ENCODE measurements at places on chromosomes 13 and 19.

- no peak for DNase-seq
These were observed 182.4 kb downstream of the GPC6 start for GRCh38 chr13:93409001-93409400.

DNA sequence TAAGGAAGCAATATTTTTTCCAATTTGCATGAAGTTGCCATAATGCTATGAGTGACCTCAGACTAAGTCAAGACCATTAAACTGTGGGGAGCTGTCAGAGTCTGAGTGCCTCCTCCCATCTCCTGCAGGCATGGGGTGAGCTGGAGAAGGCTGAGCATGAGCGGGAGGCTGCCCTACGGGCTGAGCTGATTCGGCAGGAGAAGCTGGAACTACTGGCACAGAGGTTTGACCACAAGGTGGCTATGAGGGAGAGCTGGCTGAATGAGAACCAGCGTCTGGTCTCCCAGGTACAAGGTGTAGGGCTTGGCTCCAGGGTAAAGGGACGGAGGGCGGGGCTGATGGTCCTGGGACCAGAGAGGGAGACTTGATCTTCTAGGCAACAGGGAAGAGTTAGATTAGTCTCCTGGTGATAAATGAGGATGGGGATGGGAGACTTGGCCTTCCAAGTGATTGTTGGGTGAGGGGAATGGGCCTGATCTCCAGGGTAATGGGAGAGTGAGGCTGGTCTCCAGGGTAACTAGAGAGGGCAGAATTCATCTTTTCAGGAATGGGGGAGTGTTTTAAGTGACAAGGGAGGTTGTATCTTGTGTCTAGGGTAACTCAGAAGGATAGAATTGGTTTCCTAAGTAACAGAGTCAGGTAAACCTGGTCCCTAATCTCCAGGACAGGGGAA is 36.0 kb downstream of the SPTBN4 start:
- DNase-seq: no peak

DNA sequence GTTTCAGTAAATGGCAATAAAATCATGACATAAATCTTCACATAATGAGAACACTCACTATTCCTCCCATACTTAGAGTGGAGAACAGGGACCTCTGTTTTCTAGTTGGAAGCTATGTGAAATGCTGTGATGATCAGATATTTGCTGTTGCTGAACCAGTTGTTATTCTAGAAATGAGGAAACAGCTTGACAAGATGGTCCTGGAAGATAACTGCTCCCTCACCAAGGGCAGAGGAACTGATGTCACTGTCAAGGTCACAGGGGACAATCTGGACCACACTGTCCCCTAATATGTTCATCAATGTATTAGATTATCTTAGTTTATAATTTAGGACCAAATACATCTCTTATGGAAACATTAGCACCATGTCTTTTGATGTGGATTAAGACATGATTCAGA is 1173.3 kb downstream of the PCDH17 start:
- DNase-seq: no peak

GRCh38 chr13:32616883-32617511 is 30.7 kb downstream of the PDS5B start:
- DNase-seq: no peak

- no peak for DNase-seq
These were observed 1.2 kb upstream of the CCDC124 start for GRCh38 chr19:17931532-17932191.

- no peak for DNase-seq
These were observed 141.0 kb downstream of the UFM1 start for GRCh38 chr13:38490657-38491056.

- no peak for DNase-seq
These were observed 29.3 kb upstream of the PLEKHF1 start for GRCh38 chr19:29635963-29636362.

GRCh38 chr13:79812070-79812850 is 331.3 kb downstream of the NDFIP2 start:
- DNase-seq: no peak

DNA sequence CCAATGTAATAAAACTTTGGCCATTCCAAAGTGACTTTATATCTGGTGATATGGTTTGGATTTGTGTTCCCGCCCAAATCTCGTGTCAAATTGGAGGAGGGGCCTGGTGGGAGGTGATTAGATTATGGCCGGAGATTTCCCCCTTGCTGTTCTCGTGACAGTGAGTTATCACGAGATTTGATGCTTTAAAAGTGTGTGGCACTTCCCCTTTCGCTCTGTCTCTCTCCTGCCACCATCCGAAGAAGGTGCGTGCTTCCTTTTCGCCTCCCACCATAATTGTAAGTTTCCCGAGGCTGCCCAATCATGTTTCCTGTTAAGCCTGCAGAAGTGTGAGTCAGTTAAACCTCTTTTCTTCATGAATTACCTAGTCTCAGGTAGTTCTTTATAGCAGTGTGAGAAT is 9.3 kb upstream of the NALCN start:
- no peak for DNase-seq

- DNase-seq: no peak
These were observed 61.0 kb upstream of the F7 start for GRCh38 chr13:113044391-113045114.

DNA sequence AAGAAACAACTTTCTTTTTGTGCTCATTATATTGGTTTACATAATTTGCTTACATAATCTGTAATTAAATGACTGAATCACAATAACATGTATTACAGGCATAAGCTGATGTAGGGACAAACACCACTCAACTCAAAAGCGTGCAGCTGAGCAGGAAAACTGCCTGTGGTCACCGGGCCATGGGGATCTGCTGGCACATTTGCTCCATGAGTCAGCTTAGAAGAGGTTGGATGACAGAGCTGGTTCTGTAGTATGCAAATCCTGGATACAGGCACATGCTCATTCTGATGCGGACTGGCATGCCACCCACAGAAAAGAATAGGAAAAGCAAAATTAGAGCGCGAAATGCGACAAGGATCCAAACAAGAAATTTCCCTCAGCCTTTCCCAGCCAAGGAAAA is 128.6 kb downstream of the USP12 start:
- DNase-seq: no peak

DNA sequence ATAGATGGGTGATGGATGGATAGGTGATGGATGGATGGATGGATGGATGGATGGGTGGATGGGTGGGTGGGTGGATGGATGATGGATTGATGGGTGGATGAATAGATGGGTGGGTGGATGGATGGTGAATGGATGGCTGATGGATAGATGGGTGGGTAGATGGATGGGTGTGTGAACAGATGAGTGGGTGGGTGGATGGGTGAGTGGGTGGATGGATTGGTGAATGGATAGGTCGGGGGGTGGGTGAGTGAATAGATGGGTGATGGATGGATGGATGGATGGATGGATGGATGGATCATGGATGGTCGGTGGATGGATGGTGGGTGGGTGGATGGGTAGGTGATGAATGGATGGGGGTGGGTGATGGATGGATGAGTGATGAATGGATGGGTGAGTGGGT is 3.5 kb downstream of the SMIM24 start:
- no peak for DNase-seq

DNA sequence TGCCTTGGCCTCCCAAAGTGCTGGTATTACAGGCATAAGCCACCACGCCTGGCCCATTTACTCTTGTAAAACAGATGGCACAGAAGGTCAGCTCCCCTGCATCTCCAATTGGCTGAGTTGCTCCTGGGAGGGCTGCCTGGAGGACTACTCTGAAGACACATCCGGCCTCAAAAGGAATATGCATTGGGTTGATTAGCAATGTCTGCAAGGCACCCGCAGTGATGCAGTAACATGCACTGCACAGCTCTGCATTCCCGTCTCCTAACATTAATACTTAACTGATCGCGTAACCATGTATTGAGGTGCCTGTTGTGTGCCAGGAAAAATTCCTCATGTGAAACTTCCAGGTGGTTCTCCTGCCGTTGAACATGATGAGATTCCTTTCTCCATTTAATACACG is 5.0 kb downstream of the ELAVL3 start:
- DNase-seq: no peak

GRCh38 chr13:25868490-25868889 is 183.3 kb downstream of the SHISA2 start:
- DNase-seq: no peak

DNA sequence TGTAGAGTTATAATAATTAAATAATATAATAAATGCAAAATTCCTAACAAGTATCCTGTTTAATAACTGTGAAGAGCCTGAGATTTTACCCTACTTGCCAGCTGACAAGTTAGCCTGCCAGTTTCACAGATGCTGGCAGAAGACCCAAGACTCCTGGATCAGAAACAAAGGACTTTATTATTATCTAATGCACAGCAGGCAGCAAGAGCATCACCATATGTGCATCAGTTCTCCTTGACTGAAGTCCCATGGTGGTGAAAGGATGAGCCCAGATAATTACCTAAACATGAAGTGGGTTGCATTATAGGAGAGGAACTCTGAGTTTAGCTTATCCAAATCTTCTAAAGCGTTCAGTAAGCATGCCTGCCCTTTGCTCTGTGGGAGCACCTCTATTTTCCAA is 39.1 kb upstream of the MTIF3 start:
- DNase-seq: no peak

GRCh38 chr13:100211016-100211710 is 122.3 kb downstream of the PCCA start:
- DNase-seq: no peak

DNA sequence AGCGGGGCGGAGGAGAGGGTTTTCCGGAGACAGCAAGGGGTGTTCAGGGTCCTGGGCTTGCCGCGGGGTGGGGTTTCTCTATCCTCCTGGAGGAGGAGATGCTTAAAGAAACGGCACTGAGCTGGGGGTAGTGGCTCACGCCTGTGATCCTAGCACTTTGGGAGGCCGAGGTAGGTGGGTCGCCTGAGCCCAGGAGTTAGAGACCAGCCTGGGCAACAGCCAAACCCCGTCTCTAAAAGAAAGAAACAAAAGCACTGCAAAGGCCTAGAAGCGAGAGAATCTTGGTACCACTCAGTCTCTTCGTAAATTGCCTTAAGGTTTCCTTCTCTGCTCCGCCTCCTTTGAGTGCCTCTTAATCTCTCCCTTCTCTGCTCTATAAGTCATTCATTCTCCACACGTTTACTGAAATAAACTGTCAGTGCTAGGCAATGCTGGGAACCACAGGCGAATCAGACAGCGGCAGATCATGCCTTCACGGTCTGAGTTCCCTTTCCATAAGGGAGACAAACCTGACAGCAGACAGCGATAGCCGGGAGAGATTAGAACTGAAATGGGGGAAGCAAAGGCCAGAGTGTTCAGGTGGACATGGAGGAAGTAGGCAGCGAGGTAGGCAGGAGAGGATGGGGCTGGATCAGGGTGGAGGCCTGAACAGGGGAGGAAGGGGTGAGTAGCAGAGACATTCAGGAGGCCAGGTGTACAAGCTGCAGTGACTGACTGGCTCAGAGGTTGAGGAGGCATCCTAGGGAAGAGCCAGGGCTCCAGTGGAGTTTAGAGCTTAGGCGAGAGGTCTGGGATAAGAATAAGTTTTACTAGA is 580 bp downstream of the EIF3K start:
- DNase-seq: no peak

DNA sequence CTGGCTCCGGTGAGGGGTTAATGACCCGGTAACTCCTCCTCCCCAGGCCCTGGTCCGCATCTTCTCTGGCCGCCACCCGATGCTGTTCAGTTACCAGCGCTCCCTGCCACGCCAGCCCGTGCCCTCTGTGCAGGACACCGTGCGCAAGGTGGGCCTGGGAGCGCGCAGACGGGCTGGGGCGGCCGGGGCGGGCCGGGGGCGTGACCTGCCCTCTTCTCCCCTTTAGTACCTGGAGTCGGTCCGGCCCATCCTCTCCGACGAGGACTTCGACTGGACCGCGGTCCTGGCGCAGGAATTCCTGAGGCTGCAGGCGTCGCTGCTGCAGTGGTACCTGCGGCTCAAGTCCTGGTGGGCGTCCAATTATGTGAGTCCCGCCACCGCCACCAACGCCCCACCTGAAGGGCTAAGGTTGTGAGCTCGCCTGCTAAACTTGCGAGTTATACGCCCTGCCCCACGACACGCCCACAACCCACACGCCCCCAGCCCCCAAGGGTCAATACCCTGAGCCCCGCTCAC is 10.4 kb downstream of the CPT1C start:
- DNase-seq: no peak

- no peak for DNase-seq
These were observed 76.7 kb downstream of the CACNA1A start for GRCh38 chr19:13429563-13429962.

DNA sequence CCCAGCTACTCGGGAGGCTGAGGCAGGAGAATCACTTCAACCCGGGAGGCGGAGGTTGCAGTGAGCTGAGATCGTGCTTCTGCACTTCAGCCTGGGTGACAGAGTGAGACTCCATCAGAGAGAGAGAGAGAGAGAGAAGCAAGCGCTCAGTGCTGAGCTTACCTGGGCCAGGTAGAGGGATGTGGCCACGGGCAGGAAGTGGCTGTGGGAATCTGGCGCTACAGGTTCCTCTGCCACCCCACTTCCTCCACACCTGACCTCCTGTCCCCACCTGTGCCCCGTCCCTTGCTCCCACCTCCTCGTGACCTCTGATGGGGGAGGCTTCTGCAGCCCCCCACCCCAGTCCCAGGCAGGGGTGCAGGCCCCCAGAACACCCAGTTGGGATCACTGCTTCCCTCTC is 1.0 kb upstream of the NCCRP1 start:
- DNase-seq: no peak

DNA sequence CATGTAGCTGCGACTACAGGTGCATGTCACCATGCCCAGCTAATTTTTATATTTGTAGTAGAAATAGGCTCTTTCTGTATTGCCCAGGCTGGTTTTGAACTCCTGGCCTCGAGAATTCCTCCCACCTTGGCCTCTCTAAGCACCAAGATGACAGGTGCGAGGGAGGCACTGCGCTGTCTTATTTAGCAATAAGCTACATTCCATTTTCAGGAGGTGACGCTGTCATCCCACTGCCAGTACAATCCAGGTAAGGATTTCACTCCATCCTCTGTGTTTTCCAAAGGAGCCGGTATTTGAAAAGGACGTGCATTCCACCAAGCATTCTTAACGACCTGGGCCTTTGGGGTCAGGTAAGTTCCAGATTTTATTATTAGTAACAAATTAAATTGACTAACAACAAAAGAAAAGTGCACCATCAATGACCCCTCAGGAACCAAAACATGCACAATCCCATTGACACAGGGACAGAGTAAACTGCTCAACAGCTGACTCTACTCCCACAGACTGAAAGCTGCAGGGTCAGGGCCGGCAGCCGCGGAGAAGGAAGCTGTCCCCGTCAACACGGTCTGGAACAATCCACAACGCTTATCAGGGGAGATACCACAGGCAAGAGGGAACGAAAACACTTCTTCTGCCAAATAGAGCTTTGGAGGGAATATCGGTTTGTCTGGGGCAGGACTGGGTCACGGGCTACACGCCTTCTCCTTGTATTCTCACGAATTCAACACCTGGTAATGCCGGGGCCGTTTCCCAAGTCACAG is 82.8 kb downstream of the INSR start:
- no peak for DNase-seq
